ENCODE measurements at places on chromosomes 2 and 18.

- DNase-seq, result no peak
These were observed 101.7 kb upstream of the ALPP start for GRCh38 chr2:232276733-232277313.

- DNase-seq, result no peak
These were observed 57.1 kb upstream of the ODC1 start for GRCh38 chr2:10504994-10505820.

GRCh38 chr2:178846458-178846802, 39.2 kb upstream of the TTN start:
- no peak for DNase-seq

- no peak for DNase-seq
These were observed 100.1 kb downstream of the ZNF516 start for GRCh38 chr18:76394780-76395476.

DNA sequence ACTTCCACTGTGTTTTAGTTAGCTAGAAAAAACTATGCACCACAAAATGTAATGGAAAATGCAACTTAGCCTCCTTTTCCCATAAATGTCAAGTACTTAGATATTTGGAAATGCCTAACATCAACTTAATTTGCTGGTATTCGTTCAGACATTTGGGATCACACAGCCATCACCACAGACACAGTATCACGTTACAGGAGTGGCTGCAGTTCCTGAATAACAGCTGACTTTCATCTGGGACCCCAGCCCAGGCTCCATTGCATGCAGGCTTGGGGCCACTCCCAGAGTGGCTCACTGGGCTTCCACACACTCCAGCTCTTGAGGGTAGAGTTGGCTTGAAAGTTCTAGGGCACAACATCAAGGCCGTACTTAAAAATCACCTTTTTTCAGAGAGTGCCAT, 9.3 kb downstream of the TMEM182 start:
- no peak for DNase-seq

DNA sequence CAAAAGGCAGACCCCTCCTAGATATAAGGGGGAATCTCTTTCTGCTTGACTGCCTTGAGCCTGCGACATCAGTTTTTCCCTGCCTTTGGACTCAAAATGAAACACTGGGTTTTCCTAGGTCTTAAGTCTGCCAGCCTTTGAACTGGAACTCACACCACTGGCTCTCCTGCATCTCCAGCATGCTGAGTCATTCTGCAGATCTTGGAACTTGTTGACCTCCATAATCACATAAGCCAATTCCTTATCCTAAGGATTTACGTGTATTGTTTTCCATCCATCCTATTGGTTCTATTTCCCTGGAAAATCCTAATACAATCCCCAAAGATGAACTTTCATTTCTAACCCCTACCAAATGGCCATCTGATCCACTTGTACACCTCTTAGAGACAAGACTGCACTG, 88.0 kb downstream of the AFF3 start:
- DNase-seq, result no peak

- no peak for DNase-seq
These were observed 593.0 kb upstream of the ID2 start for GRCh38 chr2:8088810-8089209.

DNA sequence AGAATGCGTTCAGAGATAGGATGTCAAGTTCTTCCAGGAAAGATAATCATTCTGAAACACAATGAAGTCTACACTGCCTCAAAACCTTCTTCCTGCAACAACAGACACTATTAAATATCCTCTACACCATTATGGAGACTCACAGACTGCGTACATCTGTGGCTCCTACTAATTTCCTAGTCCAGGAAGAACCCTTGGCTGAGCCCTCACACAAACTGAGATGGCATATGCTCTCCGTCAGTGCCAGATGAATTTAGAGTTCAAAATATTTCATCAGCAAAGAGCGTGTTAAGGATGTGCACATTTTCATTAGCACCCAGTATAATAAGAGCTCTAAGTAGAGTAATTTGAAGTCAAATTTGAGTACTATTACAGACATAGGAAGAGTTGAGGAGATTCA, 117.2 kb downstream of the TCF4 start:
- DNase-seq, result no peak

DNA sequence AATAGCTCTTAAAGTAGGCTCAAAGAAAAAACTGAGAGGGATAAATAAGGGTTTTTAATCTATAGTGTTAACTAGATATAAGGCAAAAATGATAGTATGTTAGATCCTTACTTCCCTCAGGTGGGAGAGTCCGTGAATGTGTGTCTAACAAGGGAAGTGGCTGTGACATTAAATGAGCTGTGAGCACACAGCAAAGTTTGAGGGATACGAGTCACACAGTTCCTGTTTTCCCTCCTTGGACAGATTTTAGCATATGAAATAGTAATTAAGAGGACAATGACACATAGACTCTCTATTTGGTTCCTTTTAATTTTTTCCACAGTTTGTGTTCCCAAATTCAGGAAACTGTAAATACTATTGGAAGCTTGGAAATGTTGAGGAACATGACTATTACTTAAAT, 148.4 kb upstream of the CAVIN2 start:
- no peak for DNase-seq

DNA sequence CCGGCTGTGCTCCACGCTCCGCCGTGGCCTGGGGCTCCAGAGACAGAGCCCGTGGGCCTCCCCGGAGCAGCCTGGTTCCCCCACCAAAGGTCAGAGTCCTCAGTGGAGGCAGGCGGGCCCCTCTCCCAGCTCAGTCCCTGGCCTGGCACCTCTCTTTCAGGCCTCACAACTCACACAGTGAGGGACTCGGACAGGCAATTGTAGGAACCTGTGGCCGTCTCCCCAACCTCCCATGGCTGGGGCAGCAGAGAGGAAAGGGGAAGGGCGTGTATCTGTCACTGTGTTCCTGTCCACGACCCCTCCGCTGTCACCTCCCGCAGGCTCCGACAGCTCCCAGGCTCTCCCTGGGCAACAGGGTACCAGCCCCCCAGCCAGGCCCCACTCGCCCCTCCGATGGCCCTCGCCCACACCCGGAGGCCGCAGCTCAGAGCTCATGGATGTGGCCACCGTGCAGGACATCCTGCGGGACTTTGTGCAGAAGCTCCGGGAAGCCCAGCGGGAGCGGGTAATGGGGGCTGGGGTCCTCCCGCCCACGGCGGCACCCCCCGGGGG, 32.4 kb upstream of the SNED1 start:
- no peak for DNase-seq

- DNase-seq, result no peak
These were observed 542.5 kb downstream of the SUCLG1 start for GRCh38 chr2:83916559-83916958.

GRCh38 chr2:82528288-82528687, 1930.8 kb downstream of the SUCLG1 start:
- no peak for DNase-seq

- DNase-seq, result no peak
These were observed 130.9 kb downstream of the NCOA1 start for GRCh38 chr2:24621779-24622538.

- no peak for DNase-seq
These were observed 237.6 kb upstream of the TRIB2 start for GRCh38 chr2:12479065-12479601.

DNA sequence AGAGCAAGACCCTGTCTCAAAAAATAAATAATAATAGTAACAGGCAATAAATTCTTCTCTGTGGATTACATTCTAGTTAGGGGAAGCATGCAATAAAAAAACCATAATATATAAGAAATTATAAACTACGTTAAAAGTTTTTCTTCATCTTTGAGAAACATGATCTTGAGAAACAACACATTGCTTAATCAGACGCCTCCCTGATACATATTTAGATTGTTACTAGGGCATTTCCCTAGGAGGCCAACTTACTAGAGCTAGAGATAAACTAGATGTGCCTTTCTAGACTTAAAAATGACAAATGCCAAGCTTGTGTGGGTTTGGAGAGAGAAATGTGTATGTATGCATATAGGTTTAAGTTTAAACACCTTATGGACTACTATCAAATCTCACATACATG, 76.3 kb upstream of the GALNT5 start:
- DNase-seq, result no peak

DNA sequence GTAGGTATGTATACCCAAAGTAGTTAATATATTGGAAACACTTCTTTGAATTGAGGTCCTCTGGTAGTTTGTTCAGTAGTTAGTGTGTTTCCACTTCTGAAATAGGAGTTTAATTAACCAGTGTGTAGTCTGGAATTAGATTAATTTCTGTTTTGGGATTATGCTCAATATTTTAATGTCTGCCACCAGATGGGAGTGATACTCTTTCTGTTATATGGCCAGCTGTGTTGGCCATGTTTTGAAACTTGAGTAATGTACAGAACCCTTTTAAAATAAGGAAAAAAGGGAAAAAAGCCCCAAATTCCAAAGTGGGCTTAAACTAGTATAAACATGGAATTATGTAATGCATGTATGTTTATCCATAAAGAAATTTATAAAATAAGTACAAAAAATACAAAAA, 147.7 kb downstream of the CTNNA2 start:
- DNase-seq, result no peak

DNA sequence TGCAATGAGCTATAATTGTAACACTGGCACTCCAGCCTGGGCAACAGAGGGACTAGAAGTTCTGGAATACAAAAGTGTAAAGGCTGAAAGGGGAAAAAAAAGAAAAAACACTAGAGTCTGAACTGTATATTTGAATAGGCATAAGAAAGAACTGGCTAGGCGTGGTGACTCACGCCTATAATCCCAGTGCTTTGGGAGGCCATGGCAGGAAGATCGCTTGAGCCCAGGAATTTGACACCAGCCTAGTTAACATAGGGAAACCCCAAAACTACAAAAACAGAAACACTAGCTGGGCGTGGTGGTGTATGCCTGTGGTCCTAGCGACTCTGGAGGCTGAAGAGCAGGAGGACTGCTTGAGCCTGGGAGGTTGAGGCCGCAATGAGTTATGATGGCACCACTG, 70.6 kb downstream of the SAP130 start:
- DNase-seq, result no peak

DNA sequence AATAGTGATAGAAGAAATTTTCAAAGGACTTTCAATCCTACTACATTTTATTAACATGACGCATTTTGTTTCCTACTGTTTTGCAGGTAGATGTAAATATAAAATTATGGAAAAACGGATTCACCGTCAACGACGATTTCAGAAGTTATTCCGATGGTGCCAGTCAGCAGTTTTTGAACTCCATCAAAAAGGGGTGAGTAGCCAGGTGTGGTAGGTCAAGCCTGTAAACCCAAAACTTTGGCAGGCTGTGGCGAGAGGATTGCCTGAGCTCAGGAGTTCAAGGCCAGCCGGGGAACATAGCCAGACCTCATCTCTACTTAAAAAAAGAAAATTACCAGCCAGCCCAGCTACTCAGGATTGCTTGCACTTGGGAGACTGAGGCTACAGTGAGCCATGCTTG, 33.0 kb upstream of the MFSD2B start:
- DNase-seq, result no peak

DNA sequence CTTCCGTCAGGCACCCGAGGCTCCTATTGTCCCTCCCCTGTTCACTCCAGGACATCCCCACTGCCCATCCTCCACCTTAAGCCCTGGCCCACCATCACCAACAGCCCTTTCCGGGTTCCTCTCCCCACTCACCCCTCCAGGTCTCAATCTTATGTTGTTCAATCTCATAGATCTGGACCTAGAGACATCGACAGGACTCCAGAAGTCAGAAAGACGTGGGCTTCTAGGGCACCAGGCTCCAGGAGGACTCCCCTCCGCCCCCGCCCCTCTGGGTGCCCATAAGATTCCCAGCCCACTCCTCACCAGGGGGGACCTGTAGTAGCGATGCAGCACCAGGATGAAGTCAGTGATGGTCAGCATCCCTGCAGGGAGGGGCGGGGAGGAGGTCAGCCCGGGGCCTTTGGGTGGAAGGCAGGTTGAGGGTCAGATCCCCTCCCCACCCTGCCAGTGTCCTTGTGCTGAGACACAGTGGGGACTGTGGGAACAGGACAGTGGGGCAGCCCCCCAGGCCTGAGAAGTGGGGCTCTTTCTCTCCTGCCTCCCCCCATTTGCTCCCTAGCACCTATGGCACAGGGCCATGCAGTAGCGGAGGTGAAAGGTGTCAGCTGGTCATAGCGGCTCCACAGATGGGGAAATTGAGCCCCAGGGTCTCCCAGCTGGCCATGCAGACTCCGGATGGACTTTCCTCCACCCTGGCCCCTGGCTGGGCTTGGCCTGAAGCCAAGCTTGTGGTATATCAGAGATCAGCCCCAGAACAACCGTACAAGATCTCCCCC, 3.7 kb downstream of the PRKAG3 start:
- no peak for DNase-seq

GRCh38 chr2:67871686-67872412, 191.0 kb downstream of the C1D start:
- DNase-seq, result no peak

GRCh38 chr2:75310876-75311275, 111.6 kb upstream of the TACR1 start:
- no peak for DNase-seq

- peak; percentile 7 for DNase-seq
These were observed 137.1 kb upstream of the CCDC68 start for GRCh38 chr18:55096263-55096951.

DNA sequence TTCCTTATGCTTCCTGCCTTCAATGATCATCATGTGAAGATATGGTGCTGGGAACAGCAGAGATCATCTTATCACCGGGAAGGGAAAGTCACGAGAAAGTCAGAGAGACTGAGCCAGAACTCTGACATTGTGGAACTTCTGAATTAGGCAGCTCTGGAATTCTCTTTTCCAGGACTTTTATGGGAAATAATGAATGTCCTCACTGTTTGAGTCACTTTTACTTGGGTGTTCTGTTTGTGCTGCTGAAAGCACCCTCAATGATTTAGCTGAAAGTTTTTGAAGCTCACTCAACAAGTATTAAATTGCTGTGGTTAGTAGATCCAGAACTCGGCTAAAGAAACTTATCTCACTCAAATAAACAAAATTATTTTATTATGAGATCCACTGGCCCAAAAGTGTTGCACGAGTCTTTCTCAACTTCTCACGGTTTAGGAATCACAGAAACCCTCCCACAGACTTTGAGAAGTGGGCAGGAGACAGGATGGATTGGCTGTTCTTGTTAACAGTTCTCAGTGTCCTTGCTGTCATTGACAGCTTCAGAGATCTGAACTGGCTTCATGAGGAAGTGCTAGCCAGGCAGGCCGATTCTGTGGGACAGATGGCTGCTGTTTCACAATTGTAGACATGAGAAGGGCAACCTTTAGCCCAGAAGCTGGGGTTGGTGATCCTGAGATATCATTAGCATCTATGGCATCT, 26.4 kb upstream of the ATRAID start:
- DNase-seq, result peak; percentile 86

All from HepG2 (cell line).